ENCODE measurements at places on chromosomes 1 and 21.

- no peaks in the 10 kb centered on the region for H3K36me3 ChIP-seq
- H3K4me3 ChIP-seq, result no peak overlapping the region
- no peak for DNase-seq
These were observed 53.4 kb upstream of the IFFO2 start for GRCh38 chr1:19009882-19010321.

- no peak overlapping the region for H3K27ac ChIP-seq
- H3K27me3 ChIP-seq, result no peaks in the 10 kb centered on the region
- H3K36me3 ChIP-seq, result peaks cover 71% of the 10 kb centered on the region
- H3K4me3 ChIP-seq, result no peak overlapping the region
These were observed 69.0 kb upstream of the RAVER2 start for GRCh38 chr1:64675718-64676345.

DNA sequence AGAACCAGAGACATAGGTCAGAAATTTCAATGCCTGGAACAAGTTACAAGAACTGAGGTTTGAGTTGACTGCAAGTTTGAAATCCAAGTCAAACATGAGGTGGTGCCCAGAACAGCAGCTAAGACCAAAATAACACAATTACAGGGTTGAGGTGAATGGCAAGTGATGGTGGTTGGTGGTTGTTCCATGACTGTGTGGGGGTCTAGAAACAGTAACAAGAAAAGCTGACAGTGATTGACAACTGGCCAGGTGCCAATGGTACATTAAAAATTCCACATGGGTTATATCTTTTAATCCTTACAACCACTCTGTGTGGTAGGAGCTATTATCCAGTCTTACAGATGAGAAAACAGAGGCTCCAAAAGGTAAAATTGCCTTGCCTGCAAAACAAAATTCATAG, 32.0 kb downstream of the RIMS3 start:
- no peaks in the 10 kb centered on the region for H3K36me3 ChIP-seq
- DNase-seq, result no peak
- no peaks in the 10 kb centered on the region for H3K4me1 ChIP-seq
- no peak overlapping the region for H3K27ac ChIP-seq
- no peaks in the 10 kb centered on the region for H3K27me3 ChIP-seq

DNA sequence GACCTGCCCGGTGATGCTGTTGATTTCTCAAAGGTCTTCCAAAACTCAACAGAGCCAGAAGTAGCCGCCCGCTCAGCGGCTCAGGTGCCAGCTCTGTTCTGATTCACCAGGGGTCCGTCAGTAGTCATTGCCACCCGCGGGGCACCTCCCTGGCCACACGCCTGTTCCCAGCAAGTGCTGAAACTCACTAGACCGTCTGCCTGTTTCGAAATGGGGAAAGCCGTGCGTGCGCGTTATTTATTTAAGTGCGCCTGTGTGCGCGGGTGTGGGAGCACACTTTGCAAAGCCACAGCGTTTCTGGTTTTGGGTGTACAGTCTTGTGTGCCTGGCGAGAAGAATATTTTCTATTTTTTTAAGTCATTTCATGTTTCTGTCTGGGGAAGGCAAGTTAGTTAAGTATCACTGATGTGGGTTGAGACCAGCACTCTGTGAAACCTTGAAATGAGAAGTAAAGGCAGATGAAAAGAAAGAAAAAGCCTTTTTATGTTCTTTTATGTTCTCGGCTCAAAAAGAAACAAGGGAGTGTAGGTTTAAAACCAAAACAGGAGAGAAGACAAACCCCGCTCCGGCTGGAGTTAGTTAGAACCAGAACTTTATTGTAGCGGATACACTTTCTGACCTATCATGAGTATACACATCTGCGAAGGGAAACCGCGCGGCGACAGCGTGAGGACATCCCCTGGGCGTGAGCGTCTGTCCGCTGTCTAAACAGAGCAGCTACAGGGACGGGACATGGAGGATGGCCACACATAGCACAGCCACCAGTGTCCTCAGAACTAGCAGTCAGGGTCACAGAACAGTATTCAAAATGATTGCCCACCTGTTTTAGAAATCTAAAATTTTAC, 77.1 kb downstream of the PIK3CD start:
- peaks cover 40% of the 10 kb centered on the region for H3K36me3 ChIP-seq
- H3K4me3 ChIP-seq, result no peak overlapping the region
- no peaks in the 10 kb centered on the region for H3K27me3 ChIP-seq
- no peak for DNase-seq

DNA sequence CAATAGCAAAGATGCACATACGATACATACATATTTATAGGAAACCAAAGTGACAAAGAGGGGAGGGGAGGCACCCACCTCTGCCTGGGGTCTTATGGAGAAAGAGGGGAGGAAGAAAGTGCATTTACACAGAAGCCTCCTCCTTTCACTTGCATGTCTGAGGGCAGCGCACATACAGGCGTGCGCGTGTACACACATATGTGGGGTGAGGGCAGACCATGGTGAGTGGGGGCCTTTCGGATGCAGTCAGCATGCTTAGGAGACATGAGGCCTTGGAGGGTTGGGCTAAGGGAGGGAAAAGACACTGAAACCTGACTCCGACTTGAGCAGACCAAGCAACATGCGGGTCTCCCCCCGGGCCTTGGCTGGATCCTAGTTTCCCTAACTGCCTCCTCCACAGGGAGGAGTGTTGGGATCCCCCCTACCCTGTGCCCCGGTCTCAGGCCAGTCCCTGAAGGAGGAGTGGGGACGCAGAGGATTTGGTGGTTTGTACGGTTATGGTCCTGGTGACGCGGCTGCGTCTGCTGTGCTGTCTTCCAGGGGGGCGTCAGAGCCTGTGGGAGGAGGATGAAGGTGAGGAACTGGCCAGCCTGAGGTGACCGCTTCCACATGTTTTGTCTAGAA, 15.2 kb downstream of the LRRC71 start:
- no peak overlapping the region for H3K27ac ChIP-seq
- no peaks in the 10 kb centered on the region for H3K27me3 ChIP-seq
- H3K4me3 ChIP-seq, result no peak overlapping the region
- DNase-seq, result no peak
- peaks cover 5% of the 10 kb centered on the region for H3K36me3 ChIP-seq

- no peaks in the 10 kb centered on the region for H3K36me3 ChIP-seq
- no peak for DNase-seq
- peaks cover 5% of the 10 kb centered on the region for H3K4me1 ChIP-seq
- no peaks in the 10 kb centered on the region for H3K27me3 ChIP-seq
- H3K4me3 ChIP-seq, result no peak overlapping the region
These were observed 12.9 kb upstream of the GJA5 start for GRCh38 chr1:147773215-147773715.

DNA sequence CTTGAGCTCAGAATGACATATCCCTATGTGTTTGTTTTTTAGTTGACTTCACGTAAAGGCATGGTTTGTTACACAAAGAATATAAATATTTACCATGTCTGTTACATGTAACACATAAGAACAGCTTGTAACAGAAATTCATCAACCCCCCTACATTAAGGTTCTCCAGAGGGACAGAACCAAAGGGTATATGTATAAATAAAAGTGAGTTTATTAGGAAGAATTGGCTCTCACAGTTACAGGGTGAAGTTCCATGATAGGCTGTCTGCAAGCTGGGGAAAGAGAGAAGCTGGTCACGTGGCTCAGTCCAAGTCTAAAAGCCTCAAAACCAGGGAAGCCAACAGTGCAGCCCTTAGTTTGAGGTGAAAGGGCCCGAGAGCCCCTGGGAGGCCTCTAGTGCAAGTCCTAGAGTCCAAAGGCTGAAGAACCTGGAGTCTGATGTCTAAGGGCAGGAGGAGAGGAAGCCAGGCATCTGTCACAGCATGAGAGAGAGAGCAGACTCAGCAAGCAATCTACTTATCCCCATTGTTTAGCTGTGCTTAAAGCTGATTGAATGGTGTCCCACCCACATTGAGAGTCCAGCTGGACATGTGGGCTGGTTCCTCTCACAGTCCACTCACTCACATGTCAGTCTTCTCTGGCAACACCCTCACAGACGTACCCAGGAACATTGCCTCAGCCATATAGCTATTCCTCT, 15.8 kb downstream of the THRAP3 start:
- peaks cover 21% of the 10 kb centered on the region for H3K36me3 ChIP-seq
- DNase-seq, result peak; percentile 43
- no peaks in the 10 kb centered on the region for H3K27me3 ChIP-seq
- H3K27ac ChIP-seq, result no peak overlapping the region
- peaks cover 8% of the 10 kb centered on the region for H3K4me1 ChIP-seq
